ENCODE measurements at places on chromosomes 1 and 21.

DNA sequence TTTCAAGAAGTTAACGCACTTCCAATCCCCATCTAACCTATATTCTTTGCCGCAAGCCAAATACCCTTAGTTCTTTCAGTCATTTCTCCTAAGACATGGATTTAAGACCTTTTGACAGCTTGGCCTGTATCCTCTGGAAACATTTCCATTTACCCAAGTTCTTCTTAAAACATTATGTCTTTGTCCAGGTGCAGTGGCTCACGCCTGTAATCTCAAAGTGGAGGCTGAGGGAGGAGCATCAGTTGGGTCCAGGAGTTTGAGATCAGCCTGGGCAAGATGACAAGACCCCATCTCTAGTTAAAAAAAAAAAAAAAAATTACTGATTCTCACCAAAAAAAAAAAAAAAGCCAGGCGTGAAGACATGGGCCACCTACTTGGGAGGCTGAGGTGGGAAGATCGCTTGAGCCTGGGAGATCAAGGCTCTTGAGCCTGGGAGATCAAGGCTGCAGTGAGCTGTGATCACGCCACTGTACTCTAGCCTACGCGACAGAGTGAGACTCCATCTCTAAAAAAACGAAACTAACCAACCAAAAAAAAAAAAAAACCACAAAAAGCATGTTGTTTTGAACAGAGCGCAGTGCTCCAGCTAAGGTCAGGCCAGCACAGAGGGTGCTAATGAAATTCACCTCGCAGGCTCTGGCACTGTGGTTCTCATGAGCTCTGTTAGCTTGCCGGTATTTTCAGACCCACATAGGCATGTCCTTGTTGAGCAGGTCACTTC, 36.0 kb downstream of the NUAK2 start:
- DNase-seq, result peak; percentile 35

DNA sequence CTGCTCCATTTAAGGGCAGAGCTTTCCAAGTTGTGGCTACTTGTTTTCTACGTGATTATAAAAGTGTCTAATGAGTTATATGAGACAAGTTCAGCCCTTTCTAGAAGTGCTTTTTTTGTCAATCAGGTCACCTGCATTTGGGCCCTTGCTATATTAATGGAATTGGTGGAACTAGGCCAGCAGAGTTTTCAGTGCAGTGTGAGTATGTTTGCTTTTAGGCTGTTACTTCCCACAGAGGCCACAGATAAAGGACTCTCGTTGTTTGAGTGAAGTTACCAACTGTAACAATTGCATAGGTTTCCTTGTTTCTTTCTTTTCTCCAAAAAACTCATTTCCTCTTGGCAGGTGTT, 10.9 kb downstream of the SMAP2 start:
- no peak for DNase-seq

DNA sequence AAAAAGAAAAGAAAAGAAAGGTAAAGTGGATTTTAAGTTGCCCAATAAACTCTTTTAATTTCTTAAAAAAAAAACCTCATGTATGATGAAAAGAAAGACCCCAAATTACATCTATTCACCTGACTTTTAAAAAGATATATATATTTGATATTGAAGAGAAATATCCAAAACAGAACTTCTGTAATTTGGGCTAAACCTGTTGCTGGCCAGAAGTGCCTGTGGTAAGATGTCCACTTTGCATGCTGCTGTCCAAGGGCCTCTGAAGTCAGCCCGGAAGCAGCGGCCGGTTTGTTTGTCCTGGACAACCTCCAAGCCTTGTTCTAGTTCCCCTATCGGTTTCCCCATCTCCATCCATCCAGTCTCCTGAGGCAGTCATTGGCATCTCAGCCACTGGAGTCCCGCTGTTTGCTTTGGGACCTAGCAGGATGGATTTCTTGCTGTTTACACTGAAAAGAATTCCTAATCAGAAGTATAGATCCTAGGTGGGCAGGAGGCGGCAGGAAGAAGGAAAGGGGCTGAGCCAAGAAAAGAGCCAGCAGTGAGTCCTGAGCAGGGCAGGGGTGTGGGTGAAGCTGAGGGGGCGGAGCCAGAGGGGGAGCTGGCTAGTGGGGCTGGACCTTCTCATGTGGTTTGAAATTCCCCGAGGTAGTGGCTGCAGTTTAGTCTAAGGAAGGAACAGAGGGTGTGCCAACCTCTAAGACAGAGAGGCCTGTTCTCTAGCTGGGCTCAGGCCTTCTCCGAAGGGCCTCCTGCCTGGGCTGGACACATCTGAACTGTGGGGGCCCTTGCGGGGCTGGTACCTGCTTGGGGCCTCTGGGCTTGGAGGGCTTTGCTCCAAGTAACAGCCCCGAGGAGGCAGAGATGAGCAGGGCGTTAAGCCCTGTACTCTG, 3.3 kb downstream of the NCMAP start:
- DNase-seq, result no peak

- no peak for DNase-seq
These were observed 21.5 kb downstream of the INSL5 start for GRCh38 chr1:66779475-66780078.

- DNase-seq, result no peak
These were observed 145.2 kb downstream of the TNR start for GRCh38 chr1:175597969-175598765.

DNA sequence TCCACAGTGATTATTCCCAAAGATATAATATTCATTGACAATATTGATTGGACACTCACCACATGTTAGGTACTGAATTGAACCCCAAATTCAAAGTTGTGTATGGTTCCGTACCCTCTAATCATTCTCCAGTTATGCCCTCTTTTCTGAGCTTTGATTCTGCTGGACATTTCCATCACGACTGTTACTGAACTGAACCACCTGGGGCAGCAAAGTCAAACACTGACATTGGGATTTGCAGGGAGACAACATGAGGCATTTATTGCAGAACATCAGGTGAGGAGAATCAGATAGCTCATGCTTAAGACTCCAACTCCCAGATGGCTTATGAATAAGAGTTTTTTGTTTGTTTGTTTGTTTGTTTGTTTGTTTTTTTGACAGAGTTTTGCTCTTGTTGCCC, 420.9 kb downstream of the DISC1 start:
- DNase-seq, result no peak

DNA sequence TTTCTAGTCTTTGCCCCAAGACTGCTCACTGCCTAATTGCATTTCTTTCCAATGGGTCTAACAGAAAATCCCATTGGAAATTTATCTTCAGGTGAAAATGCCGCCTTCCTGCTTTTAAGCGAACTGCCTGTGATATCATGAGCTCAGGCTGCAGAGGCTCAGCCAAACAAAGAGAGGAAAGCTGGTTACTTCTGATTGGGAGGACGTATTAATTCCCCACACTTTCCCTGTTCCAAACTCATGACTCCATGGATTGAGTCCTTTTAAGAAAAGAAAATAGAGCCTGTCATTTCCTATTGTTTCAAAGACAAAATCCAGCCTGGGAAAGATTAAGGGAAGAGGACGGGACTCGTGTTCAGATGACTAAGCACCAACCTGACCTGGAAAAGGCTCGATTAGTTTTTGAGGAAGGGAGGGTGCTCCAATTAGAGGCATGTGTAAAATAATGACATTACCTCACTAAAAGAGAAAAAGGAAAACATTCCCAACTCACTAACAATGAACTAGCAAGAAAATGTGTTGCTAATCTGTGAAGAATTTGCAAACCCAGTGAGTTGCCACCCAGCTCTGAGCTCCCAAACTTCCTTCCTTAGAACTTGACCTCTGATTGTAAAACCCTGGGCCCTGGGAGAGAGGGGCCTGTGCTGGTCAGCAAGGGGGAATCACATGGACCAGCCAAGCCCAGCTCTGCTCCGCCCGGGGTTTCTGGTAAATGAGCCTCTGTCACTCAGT, 61.2 kb downstream of the TCP10L start:
- no peak for DNase-seq

GRCh38 chr1:61757950-61758349, 15.7 kb downstream of the PATJ start:
- no peak for DNase-seq

- DNase-seq, result no peak
These were observed 89.9 kb upstream of the LBR start for GRCh38 chr1:225517697-225518096.

- DNase-seq, result no peak
These were observed 10.7 kb upstream of the OR2T34 start for GRCh38 chr1:248585266-248585665.

- no peak for DNase-seq
These were observed 33.9 kb downstream of the COQ8A start for GRCh38 chr1:226973898-226974543.
